ENCODE measurements at places on chromosomes 11 and 22.

- no peak for DNase-seq
Observed at GRCh38 chr11:82527081-82527584, 206.5 kb downstream of the FAM181B start.

DNA sequence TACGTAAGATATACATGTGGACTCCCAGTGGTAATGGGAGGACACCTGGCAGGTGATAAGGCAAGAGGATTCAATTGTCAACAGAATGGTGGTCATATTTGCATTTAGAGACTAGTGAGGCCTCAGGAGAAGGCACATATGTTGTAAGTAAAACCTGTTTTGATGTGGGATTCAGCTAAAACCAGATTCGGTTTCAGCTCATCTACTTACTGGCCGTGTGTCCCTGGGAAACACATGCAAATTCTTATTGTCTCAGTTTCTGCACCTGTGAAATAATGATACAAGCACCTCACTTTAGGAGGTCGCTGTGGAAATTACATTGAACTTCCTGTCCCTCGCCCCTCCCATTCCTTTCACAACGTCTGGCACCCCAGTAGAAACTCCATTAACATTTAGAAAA lies 78.9 kb upstream of the FIBIN start:
- DNase-seq, result no peak

GRCh38 chr11:69319255-69320106 lies 25.5 kb downstream of the MYEOV start:
- no peak for DNase-seq

- DNase-seq, result no peak
Observed at GRCh38 chr11:34245041-34245440, 112.8 kb downstream of the ABTB2 start.

Measured in stimulated activated CD4-positive, alpha-beta T cell treated with anti-CD3 and anti-CD28 coated beads, Interleukin-4, amount 100 ng/mL, for 4 hours (primary cell).